ENCODE measurements at places on chromosomes 5 and 9. TPM values are rescaled to one million over a fixed set of nuclear protein-coding genes. Genes with fewer than 3 reads are reported as not detected.
A peak's percentile ranks its signal among the peaks of the same experiment; 100 is the strongest.

- no peaks in the 10 kb centered on the region for H3K27me3 ChIP-seq
- no peak overlapping the region for H3K27ac ChIP-seq
These were observed 80.2 kb upstream of the HTR4 start for GRCh38 chr5:148734518-148734917.

DNA sequence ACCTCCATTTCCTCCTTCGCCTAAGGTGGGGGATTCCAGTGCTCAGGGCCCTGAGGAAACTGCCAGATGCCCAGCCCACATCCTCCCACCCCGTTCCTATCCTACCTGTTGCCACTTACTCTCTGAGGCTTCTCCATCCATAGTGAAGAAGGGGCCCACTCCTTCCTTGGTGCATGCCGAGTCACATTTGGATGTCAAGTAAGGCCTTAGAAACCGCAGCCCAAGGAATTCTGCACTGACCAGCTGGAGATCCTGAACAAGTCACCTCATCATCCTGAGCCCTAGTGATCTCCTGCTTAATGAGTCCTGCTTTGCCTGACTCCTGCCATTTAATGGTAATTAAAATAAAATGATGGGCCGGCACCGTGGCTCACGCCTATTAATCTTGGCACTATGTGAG lies 6.7 kb upstream of the TNIP1 start:
- peaks cover 31% of the 10 kb centered on the region for H3K4me1 ChIP-seq
- no peaks in the 10 kb centered on the region for H3K27me3 ChIP-seq
- H3K36me3 ChIP-seq: no peaks in the 10 kb centered on the region
- no peak overlapping the region for H3K4me3 ChIP-seq
- DNase-seq: peak; percentile 86

GRCh38 chr9:87771316-87772006 lies 45.5 kb downstream of the CTSL start:
- H3K27ac ChIP-seq: no peak overlapping the region
- H3K36me3 ChIP-seq: no peaks in the 10 kb centered on the region
- H3K27me3 ChIP-seq: no peaks in the 10 kb centered on the region
- no peaks in the 10 kb centered on the region for H3K4me1 ChIP-seq
- H3K4me3 ChIP-seq: no peak overlapping the region

GRCh38 chr5:35404701-35405100 lies 174.4 kb upstream of the PRLR start:
- no peaks in the 10 kb centered on the region for H3K4me1 ChIP-seq
- no peak overlapping the region for H3K27ac ChIP-seq
- no peaks in the 10 kb centered on the region for H3K36me3 ChIP-seq
- no peak overlapping the region for H3K4me3 ChIP-seq
- no peak for DNase-seq
- H3K27me3 ChIP-seq: no peaks in the 10 kb centered on the region

DNA sequence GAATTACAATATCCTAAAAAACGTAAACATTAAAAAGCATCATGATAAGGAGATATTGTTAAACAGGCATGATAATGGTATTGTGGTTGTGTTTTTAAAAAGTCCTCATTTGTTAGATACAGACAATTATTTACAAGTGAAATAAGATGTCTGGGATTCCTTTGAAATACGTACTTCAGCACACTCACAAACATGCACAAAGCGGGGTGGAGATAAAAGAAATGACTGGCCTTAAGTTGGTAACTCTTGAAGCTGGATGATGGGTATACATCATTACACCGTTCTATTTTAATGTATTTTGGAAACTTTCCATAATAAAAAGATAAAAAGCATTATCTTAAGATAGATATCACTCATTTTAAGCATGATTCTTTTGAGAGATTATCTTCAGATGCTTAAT lies 1.0 kb downstream of the FAM200C start:
- no peak for DNase-seq
- peaks cover 7% of the 10 kb centered on the region for H3K36me3 ChIP-seq
- no peak overlapping the region for H3K4me3 ChIP-seq
- H3K27me3 ChIP-seq: no peaks in the 10 kb centered on the region

DNA sequence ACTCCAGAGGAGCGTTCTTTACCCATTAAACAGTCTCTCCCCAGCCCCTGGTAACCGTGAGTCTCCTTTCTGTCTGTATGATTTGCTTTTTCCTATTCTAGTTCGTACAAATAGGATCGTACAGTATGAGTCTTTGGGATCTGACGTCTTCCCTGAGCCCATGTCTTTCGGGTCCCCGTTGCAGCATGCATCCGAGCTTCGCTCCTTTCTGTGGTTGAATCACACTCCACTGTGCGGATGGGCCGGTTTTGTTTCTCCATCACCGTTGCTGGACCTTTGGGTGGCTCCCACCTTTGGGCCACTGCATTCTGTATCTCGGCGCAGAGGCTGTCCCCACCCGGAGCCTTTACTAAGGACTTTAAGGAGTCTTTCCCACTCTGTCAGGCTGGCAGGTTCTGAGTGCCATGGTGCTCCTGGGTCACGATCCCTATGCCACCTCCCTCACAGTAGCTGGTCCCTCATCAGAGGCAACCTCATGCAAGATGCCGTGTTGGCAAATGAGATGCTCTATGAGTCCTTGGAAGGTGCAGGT lies 145.7 kb upstream of the COL5A1 start:
- peaks cover 4% of the 10 kb centered on the region for H3K27me3 ChIP-seq
- peaks cover 9% of the 10 kb centered on the region for H3K4me1 ChIP-seq
- H3K27ac ChIP-seq: no peak overlapping the region
- H3K4me3 ChIP-seq: no peak overlapping the region
- H3K36me3 ChIP-seq: no peaks in the 10 kb centered on the region
- DNase-seq: no peak

GRCh38 chr9:79632705-79633104 lies 60.9 kb downstream of the TLE4 start:
- no peak for DNase-seq
- H3K27me3 ChIP-seq: no peaks in the 10 kb centered on the region
- no peak overlapping the region for H3K4me3 ChIP-seq
- H3K36me3 ChIP-seq: peaks cover 2% of the 10 kb centered on the region
- H3K27ac ChIP-seq: no peak overlapping the region

GRCh38 chr9:134854541-134854981 lies 26.0 kb upstream of the FCN2 start:
- H3K27me3 ChIP-seq: no peaks in the 10 kb centered on the region
- no peak overlapping the region for H3K4me3 ChIP-seq
- no peak for DNase-seq
- H3K36me3 ChIP-seq: no peaks in the 10 kb centered on the region

DNA sequence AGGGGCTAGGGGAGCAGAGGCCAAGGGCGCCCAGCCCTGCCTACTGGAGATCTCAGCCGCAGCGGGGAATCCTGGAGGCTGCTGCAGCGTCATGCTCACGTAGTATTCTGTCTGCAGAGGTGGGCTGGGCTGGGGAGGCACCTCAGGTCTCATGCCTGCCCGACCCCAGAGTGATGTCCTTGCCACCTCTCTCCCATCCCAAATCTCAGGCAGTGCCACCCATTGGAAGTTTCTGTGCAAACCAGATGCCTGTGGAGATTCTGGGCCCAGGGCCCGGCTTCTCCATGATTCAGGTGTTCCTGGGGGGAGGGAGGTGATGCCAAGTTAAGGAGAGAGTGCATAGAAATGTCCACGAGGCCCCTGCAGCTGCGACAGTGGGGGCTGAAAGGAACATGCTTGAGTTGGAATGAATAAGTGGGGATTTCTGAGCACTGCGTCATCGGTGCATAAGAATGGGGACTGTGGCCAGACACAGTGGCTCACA lies 72.0 kb downstream of the ANKRD33B start:
- no peaks in the 10 kb centered on the region for H3K27me3 ChIP-seq
- H3K36me3 ChIP-seq: no peaks in the 10 kb centered on the region
- no peak overlapping the region for H3K27ac ChIP-seq

DNA sequence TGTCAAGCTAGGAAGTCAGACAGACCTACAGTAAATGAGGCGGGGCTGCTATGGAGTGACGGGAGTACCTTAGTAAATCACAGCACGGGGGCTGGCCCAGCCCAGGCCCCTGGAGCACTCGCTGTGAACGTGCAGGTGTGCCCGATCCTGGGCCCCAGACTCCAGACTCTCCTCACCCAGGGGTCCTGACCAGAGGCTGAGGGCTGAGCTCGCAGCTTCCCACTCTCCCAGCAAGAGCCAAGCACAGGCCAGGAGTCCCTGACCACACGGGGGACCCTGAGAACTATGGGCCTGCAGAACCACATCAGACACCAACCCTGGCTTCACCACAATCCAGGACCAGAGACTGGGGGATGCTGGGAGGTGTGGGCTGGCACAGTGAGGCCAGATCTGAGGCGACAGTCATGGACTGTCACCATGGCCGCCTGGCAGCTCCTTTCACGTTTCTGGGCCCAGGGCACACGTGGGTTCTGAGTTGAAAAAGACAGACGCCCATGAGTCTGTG lies 73.4 kb downstream of the ADAMTS2 start:
- no peak overlapping the region for H3K4me3 ChIP-seq
- no peak for DNase-seq
- no peaks in the 10 kb centered on the region for H3K27me3 ChIP-seq
- peaks cover 2% of the 10 kb centered on the region for H3K36me3 ChIP-seq

DNA sequence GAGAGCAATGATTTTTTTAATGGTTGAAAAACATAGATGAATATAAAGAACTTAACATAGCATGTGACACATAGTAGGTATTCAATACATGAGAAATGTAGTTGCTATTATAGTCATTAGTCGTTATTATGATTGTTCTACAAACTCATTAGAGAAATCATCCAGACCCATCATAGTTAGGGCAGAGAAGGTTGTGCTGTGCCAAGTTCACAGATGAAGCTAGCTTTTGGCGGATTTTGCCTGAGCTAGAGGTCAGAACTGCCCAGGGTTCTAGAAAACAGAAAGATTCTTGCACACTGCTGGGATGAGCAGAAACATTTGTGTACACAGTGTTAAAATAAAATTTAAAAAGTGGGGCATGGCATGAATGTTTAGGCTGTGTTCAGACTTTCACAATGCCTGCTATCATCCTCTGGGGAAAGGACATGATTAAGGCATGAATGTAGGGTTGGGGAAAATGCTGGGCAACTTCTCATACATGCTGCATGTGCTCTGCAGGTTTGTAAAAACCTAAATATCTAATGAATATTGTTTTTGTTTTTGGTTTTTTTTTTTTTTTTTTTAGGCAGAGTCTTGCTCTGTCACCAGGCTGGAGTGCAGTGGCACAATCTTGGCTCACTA lies 33.3 kb upstream of the RAD23B start:
- peaks cover 5% of the 10 kb centered on the region for H3K4me1 ChIP-seq
- no peaks in the 10 kb centered on the region for H3K36me3 ChIP-seq
- H3K4me3 ChIP-seq: no peak overlapping the region
- no peak for DNase-seq
- no peaks in the 10 kb centered on the region for H3K27me3 ChIP-seq

DNA sequence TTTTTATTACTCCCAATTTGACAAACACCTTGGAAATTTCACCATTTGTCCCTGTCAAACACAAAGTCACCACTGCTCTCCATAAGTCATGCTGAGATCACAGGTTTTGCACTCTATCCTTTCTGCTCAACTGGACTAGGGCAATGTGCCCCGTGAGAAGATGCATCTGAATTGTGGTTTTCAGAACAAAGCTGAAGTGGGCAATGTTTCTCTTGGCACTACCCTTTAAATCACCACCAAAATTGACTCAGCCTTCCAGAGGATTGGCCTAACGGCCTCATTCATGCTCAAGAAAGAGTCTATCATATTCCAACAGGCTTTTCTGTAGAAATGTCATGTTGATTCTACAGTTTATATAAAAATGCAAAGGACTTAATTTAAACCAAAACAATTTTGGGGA lies 81.0 kb upstream of the TRIO start:
- no peak for DNase-seq
- H3K36me3 ChIP-seq: no peaks in the 10 kb centered on the region
- H3K27ac ChIP-seq: no peak overlapping the region
- H3K4me1 ChIP-seq: peaks cover 4% of the 10 kb centered on the region
- H3K27me3 ChIP-seq: no peaks in the 10 kb centered on the region
- H3K4me3 ChIP-seq: no peak overlapping the region

DNA sequence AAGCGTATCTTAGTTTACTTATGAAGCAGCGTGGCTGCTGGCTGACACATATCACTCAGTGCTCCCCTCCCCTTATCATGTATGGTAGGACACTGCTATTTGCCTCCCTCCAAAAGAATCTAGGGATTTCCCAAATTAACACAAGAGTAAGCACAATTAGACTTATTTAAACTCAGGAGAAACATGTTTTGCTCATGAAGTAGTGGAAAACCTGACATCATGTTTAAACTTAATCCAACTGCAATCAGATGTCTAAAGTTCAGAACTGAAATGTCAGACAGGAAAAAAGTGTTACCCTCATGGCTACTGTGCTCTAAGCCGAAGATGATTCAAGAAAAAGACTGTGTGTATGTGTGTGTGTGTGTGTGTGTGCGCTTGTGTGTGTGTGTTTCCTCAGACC lies 324.1 kb upstream of the TNC start:
- H3K27ac ChIP-seq: no peak overlapping the region
- no peaks in the 10 kb centered on the region for H3K27me3 ChIP-seq
- no peaks in the 10 kb centered on the region for H3K36me3 ChIP-seq
- H3K4me3 ChIP-seq: no peak overlapping the region

Gene SLC6A7
- total RNA-seq: not detected

Gene NDST1
- 145 TPM for total RNA-seq

Gene AHRR
- total RNA-seq: 8.8 TPM

Gene C9orf153
- 0.12 TPM for total RNA-seq

Gene PCDHA9
- total RNA-seq: 0.68 TPM

Gene ERGIC1
- 62.2 TPM for total RNA-seq

All from lung (tissue), 17 donors.